Spleen (tissue), 13 donors: ENCODE measurements at places on chromosomes 13 and 19.

DNA sequence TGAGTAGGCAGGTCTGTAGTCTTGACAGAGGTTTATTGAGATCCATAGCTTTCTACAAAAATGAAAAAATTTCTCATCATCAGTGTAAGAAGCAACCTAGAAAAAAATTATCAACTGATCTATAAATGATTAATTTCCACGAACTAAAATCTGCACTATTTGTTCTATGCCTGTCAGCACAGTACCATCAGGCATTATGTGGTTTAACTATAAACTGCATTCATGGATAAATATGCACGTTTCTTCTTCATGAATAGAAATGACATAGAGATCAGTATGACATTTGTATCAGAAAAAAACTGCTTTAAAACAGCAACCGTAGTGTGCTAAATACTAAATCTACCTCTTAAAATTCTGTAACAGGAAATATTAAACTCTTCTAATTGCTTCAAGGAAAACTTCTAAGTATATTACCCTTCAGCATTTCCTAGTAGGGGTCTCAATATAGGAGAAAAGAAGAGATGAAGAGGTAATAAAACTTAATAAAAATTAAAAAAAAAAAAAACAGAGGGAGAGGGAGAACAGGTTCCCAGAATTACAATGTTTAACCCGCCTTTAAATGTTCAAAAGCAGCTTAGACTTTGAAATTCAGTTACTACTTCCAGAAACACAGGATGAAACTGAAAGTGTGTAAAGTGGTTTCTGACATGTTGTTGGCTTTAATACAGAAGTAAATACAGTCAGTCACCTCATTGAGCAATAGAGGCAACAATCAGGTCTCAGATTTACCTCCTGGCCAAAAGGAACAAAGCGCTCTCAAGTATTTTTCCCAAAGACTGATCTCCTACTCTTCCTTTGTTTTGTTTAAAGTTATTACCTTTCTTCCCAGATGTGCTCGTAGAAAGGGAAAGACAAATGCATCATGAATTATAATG lies 144.4 kb downstream of the DIAPH3 start:
- DNase-seq = no peak

GRCh38 chr19:18768997-18769891 lies 21.9 kb downstream of the COMP start:
- no peak for DNase-seq

DNA sequence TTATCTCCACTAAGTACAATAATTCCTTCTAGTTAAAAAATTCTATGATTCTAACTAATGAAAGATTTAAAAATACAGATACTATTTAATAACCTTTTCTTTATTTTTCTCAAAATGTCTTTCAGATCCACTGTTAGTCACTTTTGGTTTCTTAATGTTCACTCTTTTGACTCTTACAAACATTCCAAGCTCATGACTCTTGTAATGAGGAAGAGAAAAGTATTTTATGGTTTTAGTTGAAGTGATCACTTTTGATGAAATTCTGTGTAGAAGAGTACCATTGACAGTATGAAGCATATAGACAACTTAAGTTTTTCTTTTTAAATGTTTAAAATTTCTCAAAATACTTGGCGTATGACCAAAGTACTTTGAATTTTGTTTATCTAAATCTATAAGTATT lies 27.8 kb downstream of the COG3 start:
- no peak for DNase-seq

- DNase-seq = no peak
These were observed 17.8 kb upstream of the MIR17HG start for GRCh38 chr13:91329733-91330132.

DNA sequence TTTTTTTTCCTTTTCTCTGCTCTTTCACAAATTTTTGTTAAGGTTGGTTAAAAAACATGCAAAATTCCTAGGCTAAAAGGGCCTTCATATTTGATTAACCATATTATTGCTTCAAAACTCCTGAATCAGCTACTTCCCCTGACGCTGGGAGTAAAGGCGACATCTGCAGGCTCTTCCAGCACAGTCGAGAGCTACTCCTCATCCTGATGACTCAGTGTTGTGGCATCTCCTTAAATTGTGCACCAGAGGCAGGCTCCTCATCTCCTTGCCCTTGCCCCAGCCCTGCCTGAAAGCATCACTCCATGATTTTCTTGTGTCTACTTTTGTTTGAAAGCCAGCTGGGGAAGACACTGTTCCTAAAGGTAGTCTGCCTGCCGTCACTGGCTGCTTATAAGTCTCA lies 24.5 kb upstream of the SOX1 start:
- no peak for DNase-seq

DNA sequence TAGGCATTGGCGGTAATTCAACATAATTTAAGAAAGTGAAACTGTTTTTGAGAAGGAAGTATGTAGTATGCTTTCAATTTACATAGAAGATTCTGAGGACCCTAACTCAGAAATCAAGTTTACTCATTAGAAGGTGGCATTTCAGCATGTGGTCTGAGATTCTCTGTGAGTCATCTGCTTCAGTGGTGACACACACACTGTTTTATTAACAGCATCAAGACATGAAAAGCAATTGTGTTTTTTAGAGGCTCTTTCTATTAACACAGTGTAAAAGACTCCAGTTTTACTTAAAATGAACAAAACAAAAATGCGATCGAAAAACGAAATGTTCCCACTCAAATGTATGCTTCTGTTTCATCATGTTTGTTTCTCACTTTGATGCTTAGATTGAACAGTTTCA lies 802.1 kb upstream of the SLITRK6 start:
- DNase-seq = no peak

GRCh38 chr13:68214691-68215415 lies 984.7 kb upstream of the PCDH9 start:
- no peak for DNase-seq

- DNase-seq = no peak
These were observed 10.3 kb upstream of the C5AR2 start for GRCh38 chr19:47321630-47322029.

- no peak for DNase-seq
These were observed 15.2 kb upstream of the SHFL start for GRCh38 chr19:10070730-10071446.

GRCh38 chr19:41799444-41800000 lies 3.1 kb downstream of the CEACAM3 start:
- DNase-seq = no peak

GRCh38 chr19:17340871-17341357 lies 3.6 kb downstream of the GTPBP3 start:
- no peak for DNase-seq

- no peak for DNase-seq
These were observed 507 bp downstream of the COL4A1 start for GRCh38 chr13:110306340-110306959.

DNA sequence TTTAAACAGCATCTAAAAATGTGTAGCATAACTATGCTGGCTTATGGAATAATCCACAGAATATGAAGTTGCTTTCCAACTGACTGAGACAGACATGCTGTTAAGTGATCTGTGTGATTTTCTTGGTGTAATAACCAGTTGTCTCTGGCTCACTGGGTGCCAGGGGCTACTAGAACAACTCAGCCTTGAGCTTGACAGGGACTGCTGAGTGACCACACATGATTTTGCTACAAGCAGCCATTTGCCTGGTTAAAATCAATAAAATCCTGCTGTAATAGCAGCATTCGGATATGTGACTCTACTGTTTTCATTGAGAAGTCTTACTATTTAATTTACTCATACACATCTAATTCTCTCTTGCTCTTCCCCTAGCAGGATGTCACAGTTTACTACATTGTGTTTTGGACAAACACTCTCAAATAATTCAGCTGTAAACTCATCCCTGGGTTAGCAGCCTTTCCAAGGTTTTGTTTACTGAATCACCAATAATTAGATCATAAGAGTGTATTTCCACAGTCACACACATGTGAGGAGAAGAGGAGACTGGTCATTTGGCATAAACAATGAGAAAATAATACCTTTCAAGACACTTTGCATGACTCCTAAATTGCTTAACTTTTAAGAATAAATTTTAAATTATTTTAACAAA lies 426.2 kb downstream of the PCDH9 start:
- DNase-seq = no peak

- DNase-seq = no peak
These were observed 11.7 kb downstream of the NECTIN2 start for GRCh38 chr19:44857837-44858236.

DNA sequence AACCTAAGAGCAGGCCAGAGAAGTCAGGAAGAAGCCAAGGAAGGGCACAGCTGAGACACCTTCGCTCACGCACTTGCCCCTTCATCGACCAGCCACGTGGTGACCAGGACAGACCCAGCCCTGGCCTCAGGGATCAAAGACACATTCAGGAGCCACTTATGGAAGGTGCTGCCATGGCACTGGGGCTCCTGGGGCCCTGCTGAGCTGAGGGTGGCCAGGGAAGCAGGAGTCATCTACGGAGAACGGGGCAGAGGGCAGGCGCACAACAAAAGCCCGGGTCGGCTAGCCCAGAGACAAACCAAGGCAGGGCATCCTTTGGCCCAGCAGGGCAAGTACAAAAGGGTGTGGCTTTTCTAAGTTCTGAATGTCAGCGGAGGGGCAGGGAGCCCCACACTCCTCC lies 2.3 kb downstream of the PLPP2 start:
- no peak for DNase-seq

- no peak for DNase-seq
These were observed 570.3 kb downstream of the PCDH9 start for GRCh38 chr13:66659701-66660467.

DNA sequence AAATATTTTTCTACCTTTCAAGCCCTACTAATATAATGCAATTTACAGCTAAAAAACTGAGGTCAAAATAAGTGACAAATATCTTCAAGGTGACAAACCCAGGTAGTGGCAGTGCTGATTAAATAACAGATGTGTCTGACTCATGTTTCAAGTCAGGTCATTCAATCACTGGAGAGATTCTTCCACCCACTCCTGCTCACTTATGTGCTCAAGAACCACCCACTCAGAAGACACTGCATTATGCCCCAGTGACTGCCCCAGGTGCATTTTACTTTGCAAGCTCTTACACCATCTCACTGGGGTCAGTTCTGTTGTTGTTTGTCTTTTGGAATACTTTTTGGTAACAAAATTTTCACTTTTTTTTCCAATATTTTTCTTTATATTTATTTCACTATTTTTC lies 2.2 kb downstream of the ZNF100 start:
- no peak for DNase-seq

- DNase-seq = peak; percentile 34
These were observed 9.9 kb downstream of the CEACAM4 start for GRCh38 chr19:41616792-41617621.

- no peak for DNase-seq
These were observed 10.8 kb upstream of the PDCD5 start for GRCh38 chr19:32570081-32570785.

GRCh38 chr13:59483501-59484145 lies 680.1 kb downstream of the DIAPH3 start:
- DNase-seq = no peak
